ENCODE measurements at places on chromosomes 7 and 10. TPM values are rescaled to one million over a fixed set of nuclear protein-coding genes. Genes with fewer than 3 reads are reported as not detected.
A peak's percentile ranks its signal among the peaks of the same experiment; 100 is the strongest.

LRRC4 gene
- total RNA-seq, result not detected

UCMA gene
- not detected for total RNA-seq

POR gene
- total RNA-seq, result 45.1 TPM

SUMF2 gene
- 142 TPM for total RNA-seq

ANKRD22 gene
- not detected for total RNA-seq

DNA sequence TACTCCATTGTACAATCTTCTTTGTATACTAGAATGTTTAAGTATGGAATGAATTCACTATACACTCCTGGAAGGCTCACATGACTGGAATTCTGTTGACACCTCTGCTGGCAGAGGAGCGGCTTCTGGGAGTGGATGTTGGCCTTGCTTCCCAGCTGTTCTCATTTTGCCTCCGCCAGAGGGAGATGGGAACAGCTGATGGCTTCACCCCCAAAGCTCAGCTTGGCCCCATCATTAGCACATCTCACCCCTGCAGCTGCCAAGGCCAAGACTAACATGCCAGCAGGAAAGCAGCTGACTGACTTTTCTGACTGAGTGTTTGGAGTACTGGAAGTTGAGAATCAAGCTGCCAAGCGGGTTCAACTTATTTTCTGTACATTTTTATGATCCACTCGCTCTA, 15.1 kb downstream of the ADAM12 start:
- no peak for DNase-seq

DNA sequence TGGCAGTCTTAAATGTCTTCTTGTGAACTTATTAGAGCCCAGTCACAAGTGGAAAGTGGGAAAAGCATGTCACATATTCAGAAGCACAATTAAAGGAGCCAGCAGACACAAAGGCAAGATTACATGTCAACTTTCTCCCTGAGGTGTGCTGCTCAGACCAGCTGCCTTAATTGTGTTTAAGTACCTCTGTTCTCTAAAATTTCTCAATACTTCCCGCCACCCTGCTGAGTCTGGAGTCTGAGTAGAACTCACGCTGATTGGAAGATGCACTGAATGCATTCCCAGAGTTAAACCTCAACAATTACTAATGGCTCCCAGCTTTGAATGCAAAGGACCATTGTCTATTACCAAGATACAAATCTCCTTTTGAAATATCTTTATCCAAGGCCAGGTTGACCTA, 166.4 kb upstream of the COBL start:
- peak; percentile 2 for DNase-seq

DNA sequence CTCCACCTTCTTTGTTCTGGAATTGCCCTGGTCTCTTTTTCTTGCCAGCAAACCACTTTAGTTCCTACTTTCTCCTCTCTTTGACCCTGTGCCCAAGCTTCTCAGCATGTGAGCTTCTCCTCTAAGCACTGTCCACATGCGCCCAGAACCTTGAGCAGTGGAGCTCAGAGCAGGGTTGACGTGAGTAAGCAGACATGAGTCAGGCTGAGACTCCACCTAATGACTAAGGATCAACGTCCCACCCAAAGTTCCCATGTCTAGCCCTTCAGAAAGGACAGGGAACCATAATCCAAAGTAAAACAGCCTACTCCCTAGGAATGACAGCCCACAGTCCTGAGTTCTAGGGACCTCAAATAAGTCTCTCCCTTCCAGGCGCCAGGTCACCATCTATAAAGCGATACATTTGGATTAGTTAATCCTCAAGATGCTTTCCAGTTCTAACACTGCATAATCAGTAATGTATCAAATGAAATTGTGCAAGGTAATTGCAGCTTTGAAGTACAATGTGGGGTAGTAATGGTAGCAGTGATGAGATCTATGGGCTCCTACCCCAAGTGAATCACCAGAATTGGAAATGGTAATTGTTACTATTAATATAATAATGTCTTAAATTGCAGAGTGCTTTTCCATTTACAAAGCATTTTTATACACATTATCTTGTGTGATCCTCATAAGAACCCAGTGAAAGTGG, 44.5 kb downstream of the KCNMA1 start:
- DNase-seq, result peak; percentile 86

- DNase-seq, result peak; percentile 84
Observed at GRCh38 chr7:42972699-42973500, 40.7 kb downstream of the MRPL32 start.

DNA sequence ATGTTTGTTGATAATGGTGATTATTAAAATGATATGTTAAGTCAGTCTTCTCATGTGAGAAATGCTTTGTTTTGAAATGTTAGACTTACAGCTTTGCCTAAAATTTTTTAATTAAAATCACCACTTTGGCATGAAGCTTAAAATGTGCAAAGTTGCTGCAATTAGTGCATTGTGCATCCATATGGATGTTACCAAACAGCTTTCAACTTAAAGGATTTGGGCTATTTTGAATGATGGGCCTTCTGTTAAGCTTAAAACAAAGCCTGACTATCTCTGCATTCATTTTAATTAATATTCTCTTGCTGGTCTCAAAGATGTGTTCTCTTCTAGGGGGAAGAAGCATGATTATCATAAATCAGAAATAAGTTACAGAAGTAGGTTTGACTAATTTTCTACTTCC, 64.6 kb upstream of the FZD1 start:
- DNase-seq, result no peak

GRCh38 chr7:100640517-100641440, 573 bp downstream of the TFR2 start:
- no peak for DNase-seq

- no peak for DNase-seq
Observed at GRCh38 chr10:121352231-121352855, 245.9 kb downstream of the FGFR2 start.

Measured in MCF 10A (cell line).